T-helper 17 cell (primary cell): ENCODE measurements at places on chromosomes 13 and 19.
A peak's percentile ranks its signal among the peaks of the same experiment; 100 is the strongest.

DNA sequence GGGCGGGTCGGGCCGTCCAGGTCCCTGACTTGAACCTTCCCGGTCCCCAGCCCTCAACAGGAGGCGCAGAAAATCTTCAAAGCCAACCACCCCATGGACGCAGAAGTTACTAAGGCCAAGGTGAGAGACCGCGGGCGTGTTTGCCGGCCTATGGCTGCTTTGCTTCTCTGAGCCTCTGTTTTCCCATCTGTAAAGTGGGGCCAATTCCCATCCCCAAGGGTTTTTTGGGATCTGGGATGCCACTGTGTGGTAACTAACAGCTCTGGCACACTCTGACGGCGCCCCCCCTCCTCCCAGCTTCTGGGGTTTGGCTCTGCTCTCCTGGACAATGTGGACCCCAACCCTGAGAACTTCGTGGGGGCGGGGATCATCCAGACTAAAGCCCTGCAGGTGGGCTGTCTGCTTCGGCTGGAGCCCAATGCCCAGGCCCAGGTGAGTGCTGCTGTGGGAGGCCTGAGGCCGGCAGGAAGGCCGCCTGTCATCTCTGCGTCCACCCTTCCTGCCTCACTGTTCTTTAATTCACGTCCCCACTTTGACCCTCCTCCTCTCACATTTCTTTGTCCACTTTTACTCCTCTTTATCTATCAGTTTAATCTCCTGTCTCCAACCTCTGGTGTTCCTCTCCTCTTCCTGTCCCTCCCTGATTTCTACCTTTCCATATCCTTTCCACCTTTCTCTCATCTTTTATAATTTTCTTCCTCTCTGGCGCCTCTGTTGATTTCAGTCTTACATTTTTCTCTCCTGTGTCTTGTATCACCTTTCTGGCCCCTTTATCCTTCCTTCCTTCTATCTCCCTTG is 7.1 kb downstream of the FUZ start:
- H3K4me3 ChIP-seq = no peak overlapping the region
- peaks cover 3% of the 10 kb centered on the region for H3K36me3 ChIP-seq

DNA sequence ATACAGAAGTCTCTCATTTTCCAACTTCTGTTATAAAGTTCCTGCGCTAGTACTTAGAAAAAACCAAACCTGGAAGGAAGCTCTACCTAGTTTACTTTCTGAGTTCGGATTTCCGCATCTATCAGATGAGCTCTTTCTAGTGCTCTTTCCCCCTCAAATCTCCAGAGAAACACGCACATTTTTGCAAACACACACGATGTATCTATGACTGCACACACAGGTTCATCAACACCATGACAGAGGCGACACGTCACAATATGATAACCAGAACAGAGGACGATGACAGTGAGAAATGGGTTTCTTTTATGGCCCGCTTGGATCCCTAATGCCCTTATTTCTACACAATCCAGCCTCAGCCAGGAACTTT is 629 bp upstream of the LRRC63 start:
- DNase-seq = no peak
- H3K4me3 ChIP-seq = peak overlapping the region; percentile 100
- H3K4me1 ChIP-seq = peaks cover 22% of the 10 kb centered on the region
- peak overlapping the region; percentile 98 for H3K27ac ChIP-seq
- no peaks in the 10 kb centered on the region for H3K27me3 ChIP-seq
- H3K36me3 ChIP-seq = peaks cover 3% of the 10 kb centered on the region

- peaks cover 31% of the 10 kb centered on the region for H3K4me1 ChIP-seq
- no peak for DNase-seq
- peaks cover 7% of the 10 kb centered on the region for H3K36me3 ChIP-seq
- no peak overlapping the region for H3K4me3 ChIP-seq
- no peak overlapping the region for H3K27ac ChIP-seq
Observed at GRCh38 chr13:42284068-42284467, 12.1 kb downstream of the AKAP11 start.

- H3K4me1 ChIP-seq = peaks cover 56% of the 10 kb centered on the region
- H3K36me3 ChIP-seq = peaks cover 3% of the 10 kb centered on the region
- peak overlapping the region; percentile 77 for H3K4me3 ChIP-seq
- DNase-seq = no peak
- no peaks in the 10 kb centered on the region for H3K27me3 ChIP-seq
- H3K27ac ChIP-seq = peak overlapping the region; percentile 82
Observed at GRCh38 chr13:41008349-41008980, 10.7 kb downstream of the ELF1 start.
